Heart left ventricle (tissue), 16 donors: ENCODE measurements at places on chromosomes 2 and 18. TPM values are rescaled to one million over a fixed set of nuclear protein-coding genes. Genes with fewer than 3 reads are reported as not detected.

The AGXT gene
- total RNA-seq = not detected

DNA sequence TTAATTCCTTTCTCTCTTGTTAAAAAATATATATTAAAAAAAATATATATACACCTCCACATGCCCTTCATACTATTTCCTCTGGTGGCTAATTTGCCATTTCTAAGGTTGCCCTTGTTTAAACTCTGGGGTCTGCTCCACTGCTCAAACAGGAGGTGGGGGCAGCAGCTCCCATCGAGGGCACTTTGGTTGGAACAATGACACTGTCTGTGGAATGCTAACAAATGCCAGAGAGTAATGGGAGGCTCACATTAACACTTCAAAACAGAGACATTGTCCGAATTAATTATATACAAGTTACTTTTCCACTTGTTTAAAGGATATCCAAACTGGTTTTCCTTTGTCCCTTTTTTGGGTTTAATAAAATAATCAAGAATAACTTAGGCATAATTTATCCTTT is 58.8 kb upstream of the CD302 start:
- DNase-seq = no peak
- H3K4me3 ChIP-seq = no peak overlapping the region
- H3K4me1 ChIP-seq = no peaks in the 10 kb centered on the region
- H3K36me3 ChIP-seq = no peaks in the 10 kb centered on the region

The PLCL1 gene
- 90.4 TPM for total RNA-seq

The SEPTIN2 gene
- 207 TPM for total RNA-seq

DNA sequence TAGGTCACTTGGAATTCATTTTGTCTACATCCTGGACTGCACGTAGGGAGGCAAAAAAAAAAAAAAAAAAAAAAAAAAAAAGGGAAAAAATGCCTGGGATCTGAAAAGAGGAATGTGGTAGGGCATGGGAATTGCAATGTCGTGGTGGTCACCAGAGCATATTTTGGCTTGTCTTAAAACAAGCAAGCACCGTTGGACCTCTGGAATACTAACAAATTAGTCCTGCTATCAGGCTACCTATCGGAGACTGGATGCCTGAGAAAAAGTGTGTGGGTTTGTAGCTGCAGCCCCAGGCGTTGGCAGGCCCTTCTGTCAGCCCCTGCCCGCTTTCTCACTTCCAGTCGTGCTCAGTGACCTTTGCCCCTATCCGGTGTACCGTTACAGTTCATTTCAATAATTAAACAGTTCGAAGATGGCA is 588.5 kb upstream of the ZEB2 start:
- no peak overlapping the region for H3K4me3 ChIP-seq
- DNase-seq = no peak
- no peaks in the 10 kb centered on the region for H3K27me3 ChIP-seq

DNA sequence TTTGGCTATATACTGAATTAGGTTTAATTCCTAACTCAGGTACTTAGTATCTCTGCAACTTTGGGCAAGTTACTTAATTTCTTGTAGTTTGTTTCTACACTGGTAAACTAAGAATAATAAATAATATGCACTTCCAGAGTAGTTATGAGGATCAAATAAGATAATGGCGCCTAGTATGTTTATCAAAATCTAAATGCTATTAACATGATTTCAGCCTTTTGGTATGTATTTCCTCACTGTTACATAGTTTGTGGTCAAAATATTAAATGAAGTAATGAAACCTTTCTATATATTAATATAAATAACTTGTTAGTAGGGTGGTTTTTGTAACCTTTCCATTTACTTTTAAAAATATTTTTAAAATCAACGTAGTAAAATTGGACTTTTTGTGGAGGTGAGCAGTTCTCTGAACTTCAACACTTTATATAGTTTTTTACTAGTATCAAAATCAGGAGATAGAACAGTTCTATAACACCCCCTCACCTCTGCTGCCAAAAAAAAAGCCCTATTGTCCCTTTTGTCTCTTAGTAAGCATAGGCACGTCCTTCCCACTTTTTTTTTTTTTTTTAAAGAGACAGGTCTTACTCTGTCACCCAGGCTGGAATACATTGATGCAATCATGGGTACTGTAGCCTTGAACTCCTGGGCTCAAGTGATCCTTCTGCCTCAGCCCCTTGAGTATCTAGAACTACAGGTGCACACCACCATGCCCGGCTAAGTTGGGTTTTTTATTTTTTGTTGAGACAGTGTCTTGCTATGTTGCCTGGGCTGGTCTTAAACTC is 44.8 kb downstream of the RAB3GAP1 start:
- H3K4me3 ChIP-seq = no peak overlapping the region
- no peaks in the 10 kb centered on the region for H3K27me3 ChIP-seq
- DNase-seq = no peak
- peaks cover 36% of the 10 kb centered on the region for H3K36me3 ChIP-seq
- H3K4me1 ChIP-seq = no peaks in the 10 kb centered on the region

- no peak for DNase-seq
- no peaks in the 10 kb centered on the region for H3K4me1 ChIP-seq
- H3K27ac ChIP-seq = no peak overlapping the region
- H3K4me3 ChIP-seq = no peak overlapping the region
These were observed 210.9 kb upstream of the SIX3 start for GRCh38 chr2:44730593-44730992.

The POTEJ gene
- not detected for total RNA-seq

The B3GNT7 gene
- total RNA-seq = 2.7 TPM
